ENCODE measurements at places on chromosomes 3 and 15.

DNA sequence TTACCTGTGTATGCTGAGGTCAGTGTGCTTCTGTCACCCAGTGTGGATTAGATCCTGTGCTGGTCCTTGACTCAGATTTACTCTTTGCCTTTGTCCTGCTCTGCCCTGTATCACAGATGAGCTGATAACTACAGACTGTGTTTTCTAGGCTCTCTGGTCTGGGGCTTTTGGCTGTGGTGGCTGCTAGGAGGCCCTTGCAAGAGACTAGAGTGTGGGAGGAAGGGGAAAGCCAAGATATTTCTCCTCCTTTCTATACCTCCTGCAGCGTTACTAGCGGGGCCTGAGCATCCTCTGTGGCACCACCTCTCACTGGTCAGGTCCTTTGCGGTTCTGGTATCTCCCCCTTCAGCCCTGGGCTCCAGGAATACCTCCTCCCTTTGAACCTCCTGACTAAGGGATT, 282.3 kb upstream of the TBC1D5 start:
- no peak for DNase-seq

GRCh38 chr15:90413411-90414379, 25.7 kb downstream of the IQGAP1 start:
- no peak for DNase-seq

DNA sequence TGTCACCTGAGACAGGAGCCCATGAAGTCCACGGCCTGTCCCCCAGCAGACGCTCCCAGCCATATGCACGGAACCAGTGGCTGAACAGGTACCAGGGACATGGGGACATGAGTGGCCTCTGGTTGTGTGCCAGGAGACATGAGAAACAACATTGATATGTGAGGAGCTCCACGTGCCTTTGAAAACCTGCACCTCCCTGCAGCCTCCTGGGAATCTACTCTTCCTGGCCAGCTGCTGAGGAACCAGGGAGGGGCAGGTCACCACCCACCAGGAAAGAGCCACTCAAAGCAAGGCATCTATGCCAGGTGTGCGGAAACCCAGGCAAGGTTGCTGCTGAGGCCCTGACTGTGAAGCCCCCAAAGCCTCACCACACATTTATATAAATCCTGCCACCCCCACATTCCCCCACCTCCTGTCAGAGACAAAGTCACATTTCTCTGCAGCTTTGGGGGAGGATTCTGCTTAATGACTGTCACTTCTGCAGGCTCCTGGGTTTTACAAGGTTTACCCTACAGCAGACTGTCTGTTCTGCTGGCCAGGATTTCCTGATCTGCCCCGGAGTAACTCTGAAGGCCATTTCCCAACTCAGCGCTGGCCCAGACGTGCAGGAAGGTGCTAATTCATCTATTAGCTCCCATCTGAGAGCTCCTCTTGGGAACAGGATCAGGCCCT, 110.8 kb downstream of the ADCY5 start:
- no peak for DNase-seq

GRCh38 chr3:13452490-13453335, 27.4 kb upstream of the HDAC11 start:
- no peak for DNase-seq

DNA sequence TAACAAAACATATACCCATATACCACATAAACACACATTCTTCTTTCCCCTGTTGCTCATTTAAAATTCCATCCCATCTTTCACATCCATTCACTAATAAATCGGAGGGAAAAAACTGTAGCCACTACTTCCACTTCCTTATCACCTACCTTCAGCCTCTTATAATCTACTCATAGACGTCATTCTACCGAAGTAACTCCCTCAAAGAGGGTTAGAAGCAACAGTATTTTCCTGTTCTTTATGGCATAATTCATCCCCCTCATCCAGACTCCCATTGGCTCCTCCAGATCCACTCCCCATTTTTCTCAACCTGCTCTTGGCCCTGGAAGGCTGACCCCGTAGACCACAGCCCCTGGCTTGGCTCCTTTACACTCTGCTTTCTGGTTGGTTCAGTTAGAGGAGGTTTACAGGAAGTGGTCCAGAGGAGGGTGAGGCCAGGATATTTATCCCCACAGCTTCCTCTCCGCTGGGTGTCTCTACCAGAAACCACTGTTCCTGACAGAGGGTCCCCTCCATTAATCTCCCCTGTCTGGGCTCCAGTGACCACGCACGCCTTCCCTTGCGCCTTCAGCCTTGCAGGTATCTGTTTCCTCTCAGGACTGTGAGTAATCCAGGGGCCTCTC, 46.3 kb downstream of the FMN1 start:
- no peak for DNase-seq

DNA sequence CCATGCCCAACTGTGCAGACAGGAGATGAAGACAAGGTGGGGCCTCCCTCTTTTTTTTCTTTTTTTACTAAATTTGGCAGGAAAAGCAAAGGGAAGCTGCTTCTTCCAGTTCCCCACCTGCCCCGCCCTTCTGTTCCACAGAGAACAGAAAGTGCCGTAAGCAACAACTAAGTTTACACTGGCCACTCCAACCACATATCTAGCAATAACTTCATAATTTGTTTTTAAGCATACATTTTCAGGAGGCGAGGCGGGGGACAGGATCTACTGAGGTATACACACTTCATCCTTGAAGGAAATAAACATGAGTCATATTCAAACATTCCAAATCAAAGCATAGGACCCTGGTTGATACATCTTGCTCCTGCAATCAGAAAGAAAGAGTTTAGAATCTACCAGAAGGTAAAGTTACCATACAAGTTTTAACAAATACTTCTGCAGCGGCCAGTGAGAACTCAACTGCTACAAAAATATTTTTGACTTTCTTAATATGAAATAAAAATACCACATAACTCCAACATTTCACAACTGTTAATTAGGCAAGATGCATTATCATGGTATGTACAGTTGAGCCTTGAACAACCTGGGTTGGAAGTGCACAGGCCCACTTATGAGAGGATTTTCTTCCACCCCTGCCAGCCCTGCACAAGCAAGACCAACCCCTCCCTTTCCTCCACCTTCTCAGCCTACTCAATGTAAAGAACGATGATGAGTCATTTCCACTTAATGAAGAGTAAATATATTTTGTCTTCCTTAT, 50.7 kb downstream of the FOXP1 start:
- DNase-seq, result no peak

DNA sequence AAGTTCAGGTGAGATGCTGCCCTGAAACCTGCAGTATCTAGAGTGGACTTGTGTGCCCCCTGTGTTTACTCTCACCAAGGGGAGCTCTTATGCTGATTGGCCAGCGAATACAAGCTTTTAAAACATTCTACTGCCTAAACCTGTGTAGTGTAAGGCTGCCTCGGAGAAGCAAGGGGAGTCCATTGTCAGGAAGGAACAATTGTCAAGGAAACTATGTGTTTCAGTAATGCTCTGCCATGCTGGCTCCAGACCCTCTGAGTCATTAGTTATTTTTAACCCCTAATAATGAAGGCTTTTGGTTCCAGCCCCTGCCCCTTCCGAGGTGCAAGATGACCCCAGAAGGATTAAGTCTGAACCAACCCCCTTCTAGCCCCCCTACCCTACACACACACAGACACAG, 66.1 kb upstream of the CHMP2B start:
- no peak for DNase-seq

GRCh38 chr15:71387810-71388209, 272.5 kb downstream of the THSD4 start:
- no peak for DNase-seq

DNA sequence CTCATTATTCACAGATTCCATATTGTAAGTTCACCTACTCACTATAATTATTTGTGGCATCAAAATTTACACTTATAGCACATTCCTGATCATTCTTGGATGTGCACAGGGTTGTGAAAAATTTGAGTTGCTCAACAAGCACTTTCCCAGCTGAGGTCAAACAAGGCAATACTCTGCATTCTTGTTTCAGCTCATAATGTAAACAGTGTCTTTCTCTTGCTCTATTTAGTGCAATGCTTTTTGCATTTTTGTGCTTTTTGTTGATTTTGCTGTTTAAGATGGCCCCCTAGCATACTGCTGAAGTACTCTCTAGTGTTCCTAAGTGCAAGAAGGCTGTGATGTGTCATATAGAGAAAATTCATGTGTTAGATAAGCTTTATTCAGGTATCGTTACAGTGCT, 66.7 kb upstream of the TNIK start:
- DNase-seq, result no peak
